ENCODE measurements at places on chromosomes 7 and 10. TPM values are rescaled to one million over a fixed set of nuclear protein-coding genes. Genes with fewer than 3 reads are reported as not detected.

DNA sequence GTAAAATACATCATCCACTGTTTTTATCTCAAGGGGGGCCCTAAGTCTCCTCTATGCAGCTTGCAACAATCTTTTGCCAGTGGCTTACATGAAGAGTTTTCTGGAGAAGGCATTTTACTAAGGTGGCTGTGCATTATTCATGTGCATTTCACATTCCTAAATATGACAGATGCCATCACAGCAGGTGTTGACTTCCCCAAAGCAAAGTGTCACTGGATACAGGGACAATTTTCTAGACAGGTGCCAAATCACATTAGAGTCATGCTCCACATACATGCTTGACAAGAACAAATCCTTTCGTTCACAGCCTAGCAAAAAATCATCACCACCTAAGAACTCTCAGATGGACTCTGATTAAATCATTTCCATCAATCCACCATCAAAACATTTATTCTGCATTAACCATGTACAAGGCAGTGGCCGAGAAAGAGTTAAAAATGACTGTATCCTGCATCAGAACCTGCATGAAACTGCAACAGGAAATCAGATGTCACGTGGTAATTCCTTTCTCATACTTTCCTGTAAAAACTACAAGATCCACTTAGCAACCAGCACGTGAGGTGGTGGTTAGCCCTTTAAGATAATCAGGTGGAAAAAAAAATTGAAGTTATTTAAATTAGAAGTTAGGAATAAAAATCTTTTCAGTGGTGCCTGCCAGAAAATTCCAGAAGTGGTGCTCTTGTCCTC lies 88.2 kb upstream of the AFAP1L2 start:
- DNase-seq = peak; percentile 75

- DNase-seq = peak; percentile 75
Observed at GRCh38 chr7:143381427-143382125, 431 bp downstream of the ZYX start.

DNA sequence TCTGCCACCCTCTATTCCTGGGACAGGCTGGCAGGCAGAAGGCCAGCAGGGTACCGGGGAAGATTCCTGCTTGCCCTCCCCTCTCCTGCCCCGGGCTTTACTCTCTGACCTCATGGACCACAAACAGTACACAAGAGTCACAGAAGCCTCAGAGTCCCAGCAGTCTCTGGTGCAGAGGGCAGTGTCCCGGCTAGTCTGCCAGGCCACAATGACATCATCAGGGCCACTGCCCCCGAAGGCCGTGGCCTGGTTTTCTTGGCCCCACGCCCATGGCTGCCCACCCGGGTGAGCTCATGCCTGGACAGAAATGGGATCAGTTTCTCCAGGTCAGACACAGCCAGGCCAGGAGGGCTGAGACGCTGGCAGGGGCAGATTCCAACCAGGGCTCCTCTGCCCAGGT lies 91.9 kb downstream of the MYL10 start:
- DNase-seq = no peak

DNA sequence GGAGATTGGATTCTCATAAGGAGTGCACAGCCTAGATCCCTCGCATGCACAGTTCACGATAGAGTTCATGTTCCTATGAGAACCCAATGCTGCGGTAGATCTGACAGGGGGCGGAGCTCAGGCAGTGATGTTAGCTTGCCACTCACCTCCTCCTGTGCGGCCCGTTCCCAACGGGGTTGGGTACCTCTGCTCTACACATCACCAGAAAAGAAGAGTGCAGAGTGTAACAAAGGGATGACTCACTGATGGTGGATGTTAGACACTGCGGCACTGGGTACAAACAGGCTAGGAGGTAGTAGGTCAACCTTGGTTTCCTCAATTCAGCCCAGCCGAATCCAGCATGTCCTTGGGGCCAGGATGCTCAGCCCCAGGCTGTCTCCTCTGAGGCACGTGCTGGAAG lies 66.8 kb upstream of the CHST15 start:
- DNase-seq = no peak

DNA sequence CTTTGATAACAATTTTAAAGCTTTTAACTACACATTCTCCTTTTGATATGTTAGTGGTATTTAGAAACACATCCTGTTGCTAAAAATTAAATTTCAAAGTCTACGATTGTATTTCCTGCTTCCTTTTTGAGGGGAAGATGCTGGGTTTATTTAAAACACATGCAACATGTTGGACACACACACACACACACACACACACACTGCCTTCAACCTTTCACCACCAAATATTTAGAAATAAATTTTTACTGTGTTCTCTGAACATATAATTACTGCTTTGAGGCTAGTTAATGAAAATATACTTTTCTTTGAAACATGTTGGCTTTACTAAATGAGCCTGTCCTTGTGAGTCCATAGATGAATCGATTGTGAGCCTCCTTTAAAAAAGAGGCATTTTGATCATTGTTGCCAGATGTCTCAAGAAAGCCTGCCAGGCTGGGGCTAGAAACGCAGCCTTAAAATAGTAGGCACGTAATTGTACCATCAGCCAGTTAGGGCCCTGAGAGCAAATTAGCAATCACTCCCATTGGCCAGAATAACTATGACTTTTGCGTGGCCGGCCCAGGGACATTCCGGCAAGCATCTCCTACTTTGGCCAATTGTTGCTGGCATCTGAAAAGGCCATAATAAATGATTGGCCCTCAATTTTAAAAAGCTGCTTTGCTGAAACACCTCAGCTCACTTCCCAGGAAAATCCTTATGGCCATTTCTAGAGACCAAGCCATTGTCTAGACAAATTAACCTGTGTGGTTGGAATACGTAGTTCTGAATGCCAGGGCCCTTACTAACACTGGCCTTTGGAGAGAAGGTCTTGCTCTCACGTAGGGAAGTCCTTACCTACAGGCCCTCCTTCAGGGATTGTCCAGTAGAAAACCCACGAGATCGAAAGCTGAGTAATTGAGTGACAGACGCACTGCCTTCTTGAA lies 9.9 kb upstream of the TEX36 start:
- DNase-seq = peak; percentile 31

- DNase-seq = no peak
Observed at GRCh38 chr7:45579391-45579801, 5.2 kb downstream of the ADCY1 start.

- DNase-seq = no peak
Observed at GRCh38 chr10:24446739-24447138, 237.8 kb downstream of the KIAA1217 start.

DNA sequence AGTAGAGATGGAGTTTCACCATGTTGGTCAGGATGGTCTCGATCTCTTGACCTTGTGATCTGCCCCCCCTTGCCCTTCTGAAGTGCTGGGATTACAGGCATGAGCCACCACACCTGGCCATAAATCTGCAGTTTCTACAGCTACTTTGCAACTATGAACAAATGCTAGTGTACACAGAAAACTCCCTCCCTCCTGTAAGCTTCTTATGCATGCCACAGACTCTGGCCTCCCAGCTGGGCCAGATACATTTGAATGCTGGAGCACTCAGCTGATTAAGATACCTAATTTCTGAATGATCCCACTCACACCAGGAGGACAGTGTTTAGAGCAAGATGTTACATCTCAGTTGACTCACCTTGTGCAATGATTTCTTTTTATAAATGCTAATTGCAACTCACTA lies 486.2 kb downstream of the KCNMA1 start:
- DNase-seq = no peak

GRCh38 chr10:27558612-27559020 lies 54.5 kb downstream of the RAB18 start:
- DNase-seq = peak; percentile 32

DNA sequence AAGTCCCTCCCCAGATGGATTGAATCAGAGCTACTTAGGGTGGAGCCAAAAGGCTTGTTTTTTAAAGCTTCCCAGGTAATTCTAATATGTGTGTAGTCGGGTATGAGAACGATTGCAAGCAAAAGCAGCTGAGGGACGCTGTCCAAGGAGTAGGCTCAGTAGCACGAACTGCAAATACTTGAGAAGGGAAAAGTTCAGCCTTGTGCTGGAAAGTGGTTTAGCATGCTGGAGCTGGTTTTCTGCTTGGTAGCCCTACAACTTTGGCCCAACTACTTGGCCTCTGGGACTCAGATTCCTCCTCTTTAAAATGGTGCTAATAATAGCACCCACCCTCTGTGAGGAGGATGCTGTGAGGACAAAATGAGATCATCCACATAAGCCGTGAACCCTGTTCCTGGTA lies 76.2 kb downstream of the AHR start:
- no peak for DNase-seq

GRCh38 chr10:47366181-47366631 lies 17.9 kb downstream of the ZNF488 start:
- DNase-seq = no peak

DNA sequence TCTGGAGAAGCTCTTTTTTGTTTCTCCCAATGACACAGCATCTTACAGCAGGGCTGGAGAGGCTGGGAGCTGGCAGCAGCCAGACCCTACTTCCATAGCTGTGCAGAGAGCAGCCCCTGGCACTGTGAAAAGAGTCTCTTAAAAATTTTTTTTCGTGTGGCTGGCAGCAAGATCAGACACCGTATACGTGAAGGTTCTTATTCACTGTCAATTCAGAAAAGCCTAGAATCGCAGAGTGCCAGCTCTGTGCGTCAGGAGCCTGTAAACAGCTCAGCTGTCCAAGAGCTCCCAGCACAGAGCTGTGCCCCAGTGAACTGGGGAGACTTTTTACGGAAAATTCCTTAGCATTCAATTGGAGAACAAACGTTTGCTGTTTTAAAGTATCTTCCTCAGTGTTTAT lies 6.5 kb downstream of the BAG3 start:
- DNase-seq = peak; percentile 59

- no peak for DNase-seq
Observed at GRCh38 chr7:1555046-1555812, 776 bp downstream of the TMEM184A start.

- no peak for DNase-seq
Observed at GRCh38 chr10:71748671-71749191, 24.6 kb downstream of the VSIR start.

DNA sequence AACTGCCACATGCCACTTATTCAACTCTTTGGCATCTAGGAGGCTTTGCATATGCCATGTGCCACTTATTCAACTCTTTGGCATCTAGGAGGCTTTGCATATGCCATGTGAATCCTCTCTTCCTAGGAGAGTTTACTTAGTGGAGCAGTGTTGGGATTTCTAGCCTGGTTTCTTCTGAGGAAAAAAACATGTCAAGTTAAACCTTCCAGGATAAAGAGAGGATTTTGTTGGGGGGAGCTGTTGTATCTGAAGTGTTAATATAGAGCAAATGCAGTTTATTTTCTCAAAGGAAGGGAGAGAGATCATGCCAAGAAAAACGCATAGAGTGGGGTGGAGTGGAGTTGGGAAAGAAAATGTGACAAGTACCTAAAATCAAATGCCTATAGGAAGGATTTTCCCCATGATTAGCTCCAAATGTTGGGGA lies 91.5 kb downstream of the MCU start:
- DNase-seq = no peak

- DNase-seq = no peak
Observed at GRCh38 chr7:133940368-133940767, 186.8 kb upstream of the LRGUK start.

DNA sequence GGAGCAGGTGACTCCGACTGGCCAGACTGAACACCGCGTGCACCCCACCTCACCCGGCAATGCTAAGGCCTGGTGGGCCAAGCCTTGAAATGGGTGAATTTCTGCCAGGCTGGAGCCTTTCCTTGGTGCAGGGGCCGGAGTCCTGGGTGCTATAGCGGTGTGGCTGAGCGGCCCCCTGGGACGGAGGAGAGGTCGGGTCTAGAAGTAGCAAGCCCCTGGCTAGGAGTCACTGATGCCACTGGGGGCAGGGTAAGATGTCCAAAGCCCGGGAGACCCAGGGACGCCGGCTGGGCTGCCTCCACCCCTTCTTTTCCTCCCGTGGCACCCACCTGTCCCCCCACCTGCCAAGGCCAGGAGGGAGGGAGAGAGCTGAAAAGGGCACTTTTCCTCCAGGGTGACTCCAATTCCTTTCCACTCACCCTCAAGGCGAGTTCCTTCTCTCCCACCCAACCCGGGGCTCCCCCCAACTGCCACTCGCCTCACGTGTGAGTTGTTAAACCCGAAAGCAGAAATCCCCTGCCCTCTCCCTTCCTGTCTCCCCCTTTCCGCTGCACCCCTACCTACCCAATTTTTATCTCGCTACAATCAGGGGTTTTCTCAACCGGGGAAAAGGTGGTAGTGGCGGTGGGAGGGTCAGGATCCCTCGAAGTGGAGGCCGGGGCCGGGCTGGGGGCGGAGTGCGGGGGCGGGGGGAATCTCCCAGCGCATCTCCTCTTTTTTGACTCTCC lies 6.0 kb upstream of the GATA3 start:
- no peak for DNase-seq

DNA sequence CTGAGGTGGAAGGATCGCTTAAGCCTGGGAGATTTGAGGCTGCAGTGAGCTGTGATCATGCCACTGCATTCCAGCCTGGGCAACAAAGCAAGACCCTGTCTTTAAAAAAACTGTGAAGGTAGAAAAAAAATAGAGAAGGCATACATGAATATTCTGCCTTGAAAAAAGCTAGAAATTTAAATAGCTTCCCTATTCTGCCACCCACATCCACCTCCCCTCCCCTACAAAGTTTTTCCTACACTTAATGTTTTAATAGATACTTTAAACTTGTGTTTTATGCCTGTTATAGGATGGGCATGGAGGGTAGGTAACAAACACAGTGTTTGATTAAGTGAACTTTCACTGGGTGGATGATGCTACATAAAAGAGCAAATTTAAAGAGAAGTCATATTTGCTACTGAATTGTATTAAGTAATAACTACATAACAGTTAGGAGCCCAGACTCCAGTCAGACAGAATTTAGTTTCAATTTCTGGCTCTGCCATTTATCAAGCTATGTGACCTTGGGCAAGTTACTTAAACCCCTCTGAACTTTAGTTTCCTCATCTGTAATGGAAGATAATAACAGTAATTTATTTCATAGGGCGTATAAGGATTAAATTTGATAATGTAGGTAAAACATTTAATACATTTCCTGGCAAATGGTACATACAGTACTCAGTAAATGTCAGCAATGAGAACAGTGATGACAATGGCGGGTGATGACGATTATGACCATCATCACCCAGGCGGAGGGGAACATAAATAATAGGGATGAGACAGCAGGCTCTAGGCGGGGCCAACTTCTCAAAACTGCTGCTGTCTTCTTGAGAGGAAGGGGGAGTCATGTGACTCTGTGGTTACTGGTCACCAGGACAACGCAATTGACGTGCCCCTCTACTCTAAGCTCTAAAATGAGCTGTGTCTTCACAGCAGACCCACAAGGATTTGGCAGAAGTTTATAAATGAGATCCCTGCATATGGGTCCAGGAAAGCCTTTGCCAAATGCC lies 15.8 kb downstream of the DNMBP start:
- peak; percentile 7 for DNase-seq

- peak; percentile 22 for DNase-seq
Observed at GRCh38 chr10:51433949-51434475, 265.4 kb downstream of the CSTF2T start.

Gene ELN
- 61.1 TPM for polyA plus RNA-seq

Gene OR6B1
- not detected for polyA plus RNA-seq

Gene LRRTM3
- polyA plus RNA-seq = 0.85 TPM

Gene RBP3
- not detected for polyA plus RNA-seq

Gene GPR26
- 0.59 TPM for polyA plus RNA-seq

Gene CAMK2B
- 88.4 TPM for polyA plus RNA-seq

Gene LIPA
- polyA plus RNA-seq = 73.1 TPM

Gene CTAGE15
- not detected for polyA plus RNA-seq

Gene NUTM2B
- 1.4 TPM for polyA plus RNA-seq

Gene GPRIN2
- not detected for polyA plus RNA-seq

Gene PVRIG
- 0.22 TPM for polyA plus RNA-seq

Gene MPLKIP
- 54.7 TPM for polyA plus RNA-seq

Gene GOLGA7B
- polyA plus RNA-seq = 10.7 TPM

All from brain (organoid and tissue), 16 donors.